ENCODE measurements at places on chromosomes 7 and 10. TPM values are rescaled to one million over a fixed set of nuclear protein-coding genes. Genes with fewer than 3 reads are reported as not detected.

GRCh38 chr10:68578974-68579373 lies 18.8 kb downstream of the TET1 start:
- DNase-seq: no peak

The ENTPD1 gene
- total RNA-seq: 77.8 TPM

- DNase-seq: no peak
Measured at GRCh38 chr10:83541046-83541445, 598.3 kb upstream of the GHITM start.

DNA sequence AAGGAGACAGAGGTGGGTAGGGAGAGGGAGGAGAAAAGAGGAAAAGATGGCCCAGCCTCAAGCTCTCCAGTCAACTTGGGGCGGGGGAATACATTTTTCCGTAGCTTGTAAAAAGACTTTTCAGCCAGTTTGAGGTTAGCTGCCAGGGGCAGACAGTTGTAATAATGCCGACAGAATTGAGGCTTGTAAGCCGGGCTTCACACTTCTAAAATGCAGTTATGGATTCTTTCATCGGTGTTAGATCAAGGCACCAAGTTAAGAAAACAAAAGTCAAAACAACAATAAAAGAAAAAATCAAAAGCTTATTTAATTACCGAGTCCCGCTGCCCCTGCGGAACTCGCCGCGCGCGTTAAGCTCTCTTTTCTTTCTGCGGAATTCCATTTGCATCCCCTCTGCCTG lies 448 bp upstream of the EVX1 start:
- no peak for DNase-seq

The SHTN1 gene
- 20.9 TPM for total RNA-seq

GRCh38 chr10:11165591-11166543 lies 148.2 kb downstream of the CELF2 start:
- DNase-seq: peak; percentile 81

The LRRTM3 gene
- total RNA-seq: 0.93 TPM
